Body of pancreas (tissue), 4 donors: ENCODE measurements at places on chromosomes 7 and 10.

- DNase-seq: no peak
Measured at GRCh38 chr10:84511709-84512285, 183.4 kb downstream of the CCSER2 start.

- DNase-seq: no peak
Measured at GRCh38 chr7:108875139-108875538, 305.5 kb downstream of the DNAJB9 start.

DNA sequence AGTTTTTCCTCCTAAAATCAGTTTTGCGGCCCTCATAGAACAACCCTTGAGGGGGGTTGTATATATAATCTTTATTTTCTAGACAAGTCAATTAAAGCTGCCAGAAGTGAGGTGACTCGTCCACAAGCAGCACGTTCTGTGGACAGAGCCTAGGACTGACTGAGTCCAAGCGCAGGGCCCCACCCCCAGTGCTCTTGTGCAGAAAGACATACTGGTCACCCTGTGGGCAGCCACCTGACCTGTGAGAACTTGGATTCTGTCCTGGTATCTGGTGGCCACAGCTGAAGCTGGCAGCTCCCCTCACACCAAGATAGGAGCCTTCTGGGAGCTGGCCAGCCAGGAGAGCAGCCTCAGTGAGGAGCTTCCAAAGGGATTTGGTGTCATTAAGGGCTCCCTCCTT, 89.3 kb downstream of the GRK5 start:
- peak; percentile 97 for DNase-seq

GRCh38 chr10:34240039-34240438, 575.1 kb downstream of the PARD3 start:
- no peak for DNase-seq

DNA sequence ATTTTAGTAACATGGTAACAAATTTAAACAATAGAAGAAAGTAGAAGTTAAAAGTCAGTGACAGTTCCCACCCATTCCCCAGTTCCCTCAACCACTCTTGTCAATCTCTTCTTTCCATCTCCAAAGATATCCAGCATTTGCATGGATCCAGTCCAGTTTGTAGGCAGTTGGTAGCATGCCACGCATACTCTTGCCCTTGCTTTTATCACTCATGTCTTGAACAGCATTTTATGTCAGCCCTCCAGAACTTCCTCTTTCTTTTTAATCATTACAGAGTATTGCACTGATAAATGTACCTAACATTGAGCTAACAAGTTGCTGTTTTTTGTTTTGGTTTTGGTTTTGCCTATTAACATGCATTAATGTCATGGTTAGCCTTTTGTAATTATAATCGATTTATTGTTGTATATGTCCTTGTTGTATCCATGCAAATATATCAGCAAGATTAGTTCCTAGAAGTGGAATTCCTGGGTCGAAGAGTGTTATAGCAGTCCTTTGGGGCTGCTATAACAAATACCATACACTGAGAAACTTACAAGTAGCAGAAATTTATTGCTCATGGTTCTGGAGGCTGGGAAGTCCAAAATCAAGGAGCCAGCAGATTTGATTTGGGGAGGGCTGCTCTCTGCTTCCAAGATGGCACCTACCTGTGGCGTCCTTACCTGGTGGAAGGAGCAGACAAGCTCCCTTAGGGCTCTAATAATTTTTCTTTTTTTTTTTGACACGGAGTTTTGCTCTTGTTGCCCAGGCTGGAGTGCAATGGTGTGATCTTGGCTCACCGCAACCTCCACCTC, 25.7 kb downstream of the CHST3 start:
- no peak for DNase-seq

- no peak for DNase-seq
Measured at GRCh38 chr7:45176886-45177731, 19.5 kb downstream of the RAMP3 start.

DNA sequence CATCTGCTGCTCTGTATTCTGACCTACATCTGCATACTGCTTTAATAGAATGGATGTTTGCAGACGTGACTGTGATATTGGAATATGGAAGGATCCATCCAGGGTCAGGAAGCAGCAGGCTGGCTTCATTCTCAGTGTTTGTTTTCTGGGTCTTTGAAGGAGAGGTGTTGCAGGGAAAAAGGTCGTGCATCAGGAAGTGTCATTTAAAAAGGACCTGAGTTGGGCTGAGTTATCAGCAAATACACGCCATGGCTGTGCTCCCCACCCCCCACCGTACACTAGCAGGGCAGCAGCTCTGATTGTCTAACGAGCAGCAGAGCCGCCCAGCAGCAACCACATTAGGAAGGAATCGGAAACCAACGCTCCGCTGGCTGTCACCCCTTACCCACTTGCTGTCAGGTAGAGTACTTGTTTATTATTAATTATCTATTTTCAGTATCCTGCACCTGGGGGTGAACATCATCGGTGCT, 63.1 kb upstream of the STEAP1B start:
- no peak for DNase-seq
